ENCODE measurements at places on chromosomes 1 and 21.

GRCh38 chr1:186943891-186944686, 115.3 kb downstream of the PLA2G4A start:
- DNase-seq: no peak

DNA sequence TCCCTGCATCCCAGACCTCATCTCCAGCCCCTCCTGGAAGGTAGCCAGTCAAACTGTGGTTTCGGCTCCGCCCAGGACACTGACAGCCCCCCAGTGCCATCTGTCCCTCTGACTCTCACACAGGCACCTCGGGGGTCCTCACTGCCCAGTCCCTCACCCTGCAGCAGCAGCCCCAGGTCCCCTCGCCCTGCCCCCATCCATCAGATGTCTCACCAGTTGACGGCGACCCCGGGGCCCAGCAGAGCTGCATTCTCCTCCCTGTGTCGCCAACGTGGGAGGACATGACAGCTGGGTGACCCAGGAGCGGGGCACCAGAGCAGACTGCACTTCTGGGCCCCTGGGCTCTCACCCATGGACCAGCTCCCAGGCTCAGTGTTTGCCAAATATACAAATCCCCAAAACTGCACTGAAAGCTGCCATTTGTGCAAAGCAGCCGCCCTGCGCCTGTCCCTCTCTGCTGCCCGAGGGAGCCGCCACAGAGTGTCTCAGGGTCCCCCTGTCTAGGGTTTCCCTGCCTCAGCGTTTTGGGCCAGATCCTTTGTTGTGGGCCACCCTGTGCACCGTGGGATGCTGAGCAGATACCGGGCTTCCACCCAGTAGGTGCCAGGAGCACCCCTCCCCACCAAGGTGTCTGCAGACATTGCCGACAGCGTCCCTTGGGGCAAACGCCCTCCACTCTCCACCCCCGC, 48.2 kb downstream of the PRDM15 start:
- DNase-seq: no peak

- no peak for DNase-seq
These were observed 157.7 kb downstream of the TRIM33 start for GRCh38 chr1:114353262-114353661.

GRCh38 chr1:155860970-155861510, 1.7 kb downstream of the SYT11 start:
- DNase-seq: no peak

GRCh38 chr1:25157846-25158245, 74.5 kb downstream of the SYF2 start:
- DNase-seq: no peak

- DNase-seq: no peak
These were observed 40.9 kb upstream of the CITED4 start for GRCh38 chr1:40903106-40903505.

DNA sequence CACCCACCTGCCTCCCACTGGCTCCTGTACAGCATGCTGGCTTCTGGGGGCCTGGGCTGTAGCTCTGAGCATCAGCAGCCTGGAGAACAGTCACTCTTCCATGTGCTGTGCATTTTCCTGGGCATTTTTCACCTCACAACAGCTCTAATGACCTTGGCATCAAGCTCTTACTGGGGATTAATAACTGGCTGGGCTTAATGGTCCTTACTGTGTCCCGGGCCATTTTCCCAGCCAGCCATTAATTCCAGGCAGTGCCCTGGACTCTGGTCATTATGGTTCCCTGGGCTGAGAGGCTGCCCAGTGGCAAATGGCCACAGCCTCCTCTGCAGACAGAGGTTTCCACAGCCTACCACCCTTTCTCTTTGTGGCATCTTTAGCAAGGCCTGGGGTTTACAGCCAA, 171.8 kb downstream of the ST6GALNAC5 start:
- no peak for DNase-seq

DNA sequence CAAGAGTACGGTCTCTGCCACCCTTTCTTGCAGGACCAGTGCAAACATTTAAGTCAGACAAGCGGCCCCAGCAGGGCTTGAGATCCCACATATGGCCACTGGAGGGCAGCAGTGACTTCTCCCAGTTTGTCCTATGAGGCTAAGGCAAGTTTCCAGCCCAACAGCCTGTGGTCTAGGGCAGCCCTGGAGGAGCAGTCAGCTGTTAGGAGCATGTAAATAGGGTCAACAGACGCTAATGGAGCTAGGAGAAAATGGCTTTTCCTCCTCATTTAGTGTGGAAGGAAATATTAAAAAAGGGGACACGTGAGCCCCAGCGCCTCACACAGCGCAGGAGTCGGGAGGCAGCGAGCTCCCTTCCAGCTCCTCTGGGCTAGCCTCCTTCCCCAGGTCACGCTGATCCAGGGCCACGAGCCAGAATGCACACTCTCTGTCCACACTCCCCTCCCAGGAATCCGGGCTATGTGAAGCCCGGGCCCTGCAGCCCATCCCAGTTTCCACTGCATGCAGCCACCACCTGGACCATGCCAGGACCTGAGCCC, 95.6 kb downstream of the LAMC2 start:
- peak; percentile 66 for DNase-seq
